Left hindlimb (tissue), 1 donor: ENCODE measurements at places on chromosomes 2 and 18.

GRCh38 chr2:56613254-56613653 is 429.5 kb downstream of the CCDC85A start:
- DNase-seq: no peak

GRCh38 chr2:215428060-215428910 is 7.6 kb downstream of the FN1 start:
- DNase-seq: no peak

GRCh38 chr2:239461291-239462190 is 60.7 kb upstream of the HDAC4 start:
- peak; percentile 23 for DNase-seq

GRCh38 chr2:35063836-35064235 is 1291.7 kb upstream of the CRIM1 start:
- no peak for DNase-seq

DNA sequence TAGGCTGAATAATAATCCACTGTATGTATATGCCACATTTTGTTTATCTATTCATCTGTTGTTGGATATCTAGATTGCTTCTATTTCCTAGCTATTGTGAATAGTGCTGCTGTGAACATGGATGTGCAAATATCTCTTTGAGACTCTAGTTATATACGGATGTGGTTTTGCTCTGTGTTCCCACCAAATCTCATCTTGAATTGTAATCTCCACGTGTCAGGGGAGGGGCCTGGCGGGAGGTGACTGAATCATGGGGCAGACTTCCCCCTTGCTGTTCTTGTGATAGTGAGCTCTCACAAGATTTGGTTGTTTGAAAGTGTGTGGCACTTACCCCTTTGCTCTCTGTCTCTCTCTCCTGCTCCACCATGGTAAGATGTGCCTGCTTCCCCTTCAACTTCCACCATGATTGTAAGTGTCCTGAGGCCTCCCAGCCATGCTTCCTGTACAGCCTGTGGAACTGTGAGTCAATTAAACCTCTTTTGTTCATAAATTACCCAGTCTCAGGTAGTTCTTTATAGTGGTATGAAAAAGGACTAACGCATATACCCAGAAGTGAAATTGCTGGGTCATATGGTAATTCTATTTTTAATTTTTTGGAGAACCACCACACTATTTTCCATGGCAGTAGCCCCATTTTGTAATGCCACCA is 86.1 kb upstream of the UPP2 start:
- DNase-seq: no peak

GRCh38 chr2:54557601-54558187 is 101.6 kb downstream of the SPTBN1 start:
- peak; percentile 59 for DNase-seq

DNA sequence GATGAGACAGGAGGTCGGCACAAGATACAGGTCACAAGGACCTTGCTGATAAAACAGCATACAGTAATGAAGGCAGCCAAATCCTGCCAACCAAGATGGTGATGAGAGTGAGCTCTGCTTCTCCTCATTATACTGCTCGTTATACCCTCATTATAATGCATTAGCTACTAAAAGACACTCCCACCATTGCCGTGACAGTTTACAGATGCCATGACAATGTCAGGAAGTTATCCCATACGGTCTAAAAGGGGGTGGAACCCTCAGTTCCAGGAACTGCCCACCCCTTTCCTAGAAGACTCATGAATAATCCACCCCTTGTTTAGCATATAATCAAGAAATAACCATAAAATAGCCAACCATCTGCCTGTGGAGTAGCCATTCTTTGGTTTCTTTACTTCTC is 224.2 kb downstream of the RBM43 start:
- no peak for DNase-seq

DNA sequence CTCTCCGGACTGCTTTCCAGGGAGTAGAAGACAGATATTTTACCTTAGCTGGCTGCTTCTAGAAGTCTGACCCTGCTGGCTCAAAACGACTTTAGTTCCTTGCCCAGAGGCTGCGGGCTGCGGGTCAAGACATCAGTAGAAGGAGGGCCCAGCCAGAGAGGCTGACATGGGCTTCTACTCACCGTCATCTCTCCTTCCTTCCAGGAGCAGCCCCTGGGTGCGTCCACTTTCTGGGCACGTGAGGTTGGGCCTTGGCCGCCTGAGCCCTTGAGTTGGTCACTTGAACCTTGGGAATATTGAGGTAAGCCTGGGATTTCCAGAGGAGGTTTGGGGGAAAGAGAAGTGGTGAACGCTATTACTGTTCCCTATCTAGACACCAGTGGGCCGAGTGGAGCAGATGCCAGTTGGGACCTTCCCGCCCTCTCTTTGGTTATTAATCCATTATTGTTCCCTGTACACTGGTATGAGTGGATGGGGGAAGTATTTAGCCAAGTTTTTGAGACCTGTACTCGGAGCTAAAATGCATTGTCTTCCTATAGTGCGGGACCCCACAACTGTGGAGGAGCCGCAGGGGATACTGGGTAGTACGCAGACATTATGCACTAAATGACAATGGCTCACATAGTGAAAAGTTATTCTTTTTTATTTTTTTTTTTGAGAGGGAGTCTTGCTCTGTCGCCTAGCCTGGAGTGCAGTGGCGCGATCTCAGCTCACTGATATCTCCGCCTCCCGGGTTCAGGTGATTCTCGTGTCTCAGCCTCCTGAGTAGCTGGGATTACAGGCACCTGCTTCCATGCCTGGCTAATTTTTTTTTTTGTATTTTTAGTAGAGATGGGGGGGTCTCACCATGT is 26.3 kb upstream of the CASP8 start:
- no peak for DNase-seq

DNA sequence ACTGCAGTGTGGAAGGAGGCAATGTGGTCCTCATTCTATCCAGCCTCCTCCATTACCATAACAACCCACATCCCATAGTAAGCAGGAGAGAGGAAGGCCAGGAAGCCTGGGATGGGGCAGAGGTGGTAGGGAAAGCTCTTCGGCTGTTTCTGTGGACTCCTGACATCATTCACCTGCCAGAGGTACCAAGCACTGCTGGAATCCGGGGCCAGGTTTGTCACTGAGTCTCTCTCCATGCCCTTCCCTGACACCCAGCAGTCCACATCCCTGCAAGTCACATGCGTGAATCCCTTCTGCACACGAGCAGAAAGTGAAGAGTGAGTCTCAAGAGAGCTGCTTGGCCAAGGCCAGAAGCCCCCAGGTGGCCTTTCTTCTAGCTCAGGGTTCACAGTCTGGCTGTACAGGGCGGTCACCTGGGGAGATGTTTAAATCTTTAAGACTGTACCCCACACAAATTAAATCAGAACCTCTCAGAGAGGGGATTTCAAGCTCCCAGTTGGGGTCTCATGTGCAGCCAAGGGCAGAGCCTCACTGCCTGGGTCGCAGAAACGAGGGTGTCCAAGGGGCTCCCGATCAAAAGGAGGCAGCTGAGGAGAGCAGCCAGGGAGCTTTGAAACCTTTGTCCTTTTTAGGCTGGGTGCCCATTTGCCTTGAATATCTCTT is 94.2 kb downstream of the ARMC9 start:
- no peak for DNase-seq

DNA sequence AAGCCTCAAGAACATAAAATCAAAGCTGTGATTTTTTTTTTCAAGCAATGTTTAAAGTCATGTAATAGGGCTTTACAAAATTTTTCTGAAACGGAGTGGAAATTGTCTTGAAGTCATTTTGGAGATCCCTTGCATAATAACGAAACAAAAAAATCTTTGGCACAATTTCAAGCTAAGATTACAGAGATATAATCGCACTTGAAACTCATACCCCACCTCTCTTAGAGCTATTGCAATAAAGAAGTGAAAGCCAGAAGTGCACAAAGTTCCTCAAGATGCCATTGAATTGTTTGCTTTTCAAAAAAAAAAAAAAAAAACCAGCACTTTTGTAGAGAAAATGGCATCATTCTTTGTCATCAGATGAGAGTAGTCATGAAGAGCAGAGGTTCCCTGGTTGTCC is 152.3 kb downstream of the PAX3 start:
- DNase-seq: no peak

- DNase-seq: no peak
Observed at GRCh38 chr2:184799379-184799778, 201.1 kb downstream of the ZNF804A start.

DNA sequence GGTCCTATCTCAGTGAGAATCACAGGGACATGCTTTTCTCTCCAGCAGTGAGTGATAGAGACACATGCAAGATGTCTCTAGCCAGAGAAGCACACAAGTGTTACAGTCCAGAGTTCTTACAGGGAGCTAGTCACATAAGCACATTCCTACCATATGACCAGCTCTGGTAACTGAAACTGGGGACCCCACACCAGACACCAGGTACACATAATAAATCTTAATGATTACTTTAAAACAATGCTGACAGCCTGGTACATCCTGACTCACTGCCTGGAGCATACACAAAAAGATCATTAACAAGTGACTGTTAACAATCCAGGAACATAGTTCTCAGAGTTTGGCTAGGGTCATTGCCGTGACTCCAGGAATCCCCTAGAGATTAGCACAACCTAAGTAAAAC is 53.6 kb downstream of the GALNT1 start:
- no peak for DNase-seq

DNA sequence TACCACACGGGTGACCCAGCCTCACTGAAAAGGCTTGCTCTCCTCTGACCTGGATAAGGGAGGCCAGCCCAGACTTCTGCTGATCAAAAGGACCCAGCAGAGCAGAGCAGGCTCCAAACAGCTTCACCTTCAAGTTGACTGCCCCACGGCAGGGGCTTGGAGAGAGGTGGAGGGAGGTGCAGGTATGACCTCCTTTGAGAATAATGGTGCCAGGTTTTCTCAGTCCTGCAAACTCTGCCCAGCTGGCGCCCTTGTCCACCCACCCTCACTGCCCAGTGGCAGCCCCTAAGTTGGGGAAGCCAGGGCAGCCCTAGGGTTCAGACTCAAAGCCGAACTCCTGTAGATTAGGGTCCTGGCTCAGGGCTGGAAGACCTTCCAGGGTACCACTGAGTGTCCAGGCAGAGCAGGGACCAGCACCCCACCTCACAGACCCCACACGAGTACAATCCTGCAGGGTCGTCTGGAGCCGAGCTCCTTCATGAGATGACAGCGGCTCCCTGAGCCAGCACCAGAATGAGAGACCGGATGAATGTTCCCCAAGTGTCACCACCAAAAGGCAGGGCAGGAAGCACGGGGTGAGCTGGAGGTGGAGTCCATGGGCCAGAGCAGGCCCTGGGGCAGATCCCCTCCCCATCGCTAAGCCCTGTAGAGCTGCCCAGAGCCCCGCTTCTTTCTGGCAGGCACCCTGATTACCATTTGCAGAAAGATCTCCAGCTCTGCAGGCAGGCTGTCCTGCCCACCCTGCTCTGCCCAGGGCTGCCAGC is 3.6 kb upstream of the GPC1 start:
- peak; percentile 19 for DNase-seq

DNA sequence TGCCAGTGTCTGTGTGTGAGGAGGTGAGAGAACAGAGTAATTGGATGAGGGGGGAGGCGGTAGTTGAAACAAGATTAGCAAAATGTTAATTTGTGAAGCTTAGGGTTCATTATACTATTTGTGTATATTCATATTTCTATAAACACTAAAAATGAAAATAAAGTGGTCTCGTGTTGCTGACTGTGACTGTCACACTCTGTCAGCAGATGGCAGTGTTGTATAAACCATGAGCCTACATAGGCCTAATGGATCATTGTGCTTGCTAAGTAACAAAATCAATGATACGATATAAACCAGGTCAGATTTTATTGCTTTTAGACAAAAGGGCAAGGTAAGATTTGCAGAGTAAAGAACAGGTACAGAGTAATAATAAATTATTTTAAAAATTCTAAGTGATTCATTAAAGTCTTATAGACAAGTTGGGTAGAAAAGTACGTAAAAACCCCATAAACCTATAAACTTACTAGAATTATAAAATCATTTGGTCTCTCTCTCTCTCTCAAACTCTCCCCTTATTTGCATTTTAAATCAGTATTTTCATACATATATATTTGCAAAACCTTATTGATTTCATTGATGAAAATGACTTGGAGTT is 182.7 kb downstream of the RPIA start:
- peak; percentile 29 for DNase-seq

GRCh38 chr2:112887964-112888749 is 22.8 kb upstream of the IL37 start:
- DNase-seq: no peak

GRCh38 chr2:9417725-9418124 is 5.6 kb downstream of the ITGB1BP1 start:
- no peak for DNase-seq

- no peak for DNase-seq
Observed at GRCh38 chr2:71661782-71662181, 208.4 kb downstream of the DYSF start.

- DNase-seq: no peak
Observed at GRCh38 chr2:10987439-10987838, 75.7 kb downstream of the KCNF1 start.

- DNase-seq: no peak
Observed at GRCh38 chr2:22086726-22087125, 963.0 kb downstream of the TDRD15 start.

- no peak for DNase-seq
Observed at GRCh38 chr18:64011513-64011912, 41.6 kb downstream of the SERPINB8 start.

DNA sequence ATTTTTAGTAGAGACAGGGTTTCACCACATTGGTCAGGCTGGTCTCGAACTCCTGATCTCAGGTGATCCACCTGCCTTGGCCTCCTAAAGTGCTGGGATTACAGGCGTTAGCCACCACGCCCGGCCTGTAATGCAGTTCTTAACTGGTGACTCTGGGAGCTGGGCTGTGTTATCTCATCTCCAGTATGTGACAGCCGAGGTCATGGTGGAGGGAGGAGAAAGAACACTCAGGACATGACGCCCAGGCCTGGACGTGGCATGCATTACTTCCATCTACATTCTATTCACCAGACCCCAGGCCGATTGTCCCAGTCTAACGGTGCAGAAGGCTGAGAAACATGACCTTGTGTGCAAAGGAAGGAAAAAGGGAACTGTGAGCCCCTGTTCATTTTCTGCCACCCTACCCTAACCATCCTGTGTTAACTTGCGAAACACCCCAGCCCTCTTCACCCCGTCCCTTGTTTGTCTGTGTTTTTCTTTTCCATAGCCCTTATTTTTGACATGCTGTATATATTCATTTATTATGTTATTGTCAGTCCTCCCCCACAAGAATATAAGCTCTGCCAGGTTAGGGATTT is 88.1 kb upstream of the ASAP2 start:
- DNase-seq: no peak

DNA sequence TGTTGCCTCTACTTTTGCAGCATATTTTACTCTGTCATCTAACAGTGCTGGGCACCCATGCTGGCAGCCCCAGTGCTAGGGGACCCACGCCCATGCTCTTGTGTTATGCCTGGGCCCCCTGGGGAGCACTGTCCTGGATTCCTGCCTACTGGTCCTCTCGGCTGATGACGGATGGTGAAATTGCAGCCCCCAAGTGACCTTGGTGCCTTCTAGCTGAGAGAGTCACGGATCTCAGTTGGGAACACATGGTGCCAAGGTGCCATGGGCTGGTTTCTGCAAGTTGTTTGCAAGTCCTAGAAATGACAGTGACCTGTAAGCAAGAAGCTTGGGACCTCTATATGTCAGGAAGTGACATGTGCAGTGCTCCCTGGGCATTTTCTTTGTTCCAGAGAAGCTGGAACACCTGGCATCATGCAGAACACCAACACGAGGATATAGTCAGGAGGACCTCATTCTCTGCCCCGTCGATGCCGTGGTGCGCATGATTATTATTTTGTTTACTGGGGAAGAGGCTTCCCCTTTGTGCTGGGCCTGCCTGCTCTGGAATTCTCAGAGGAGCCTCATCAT is 187.6 kb downstream of the LDLRAD4 start:
- no peak for DNase-seq
